ENCODE measurements at places on chromosomes 2 and 18.

- DNase-seq = no peak
Measured at GRCh38 chr2:52402128-52402527, 1365.5 kb upstream of the CHAC2 start.

DNA sequence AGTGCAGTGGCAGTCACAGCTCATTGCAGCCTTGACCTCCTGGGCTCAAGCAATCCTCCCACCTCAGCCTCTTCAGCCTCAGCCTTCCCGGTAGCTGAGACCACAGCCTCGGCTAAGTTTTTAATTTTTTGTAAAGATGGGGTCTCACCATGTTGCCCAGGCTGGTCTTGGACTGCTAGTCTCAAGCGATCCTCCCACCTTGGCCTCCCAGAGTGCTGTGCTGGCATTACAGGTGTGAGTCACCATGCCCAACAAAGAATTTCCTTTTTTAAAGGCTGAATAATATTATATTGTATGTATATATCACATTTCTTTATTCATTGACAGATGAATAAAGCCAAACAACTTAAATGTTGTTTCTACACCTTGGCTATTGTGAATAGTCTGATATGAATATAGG is 42.5 kb downstream of the MOB4 start:
- DNase-seq = no peak

DNA sequence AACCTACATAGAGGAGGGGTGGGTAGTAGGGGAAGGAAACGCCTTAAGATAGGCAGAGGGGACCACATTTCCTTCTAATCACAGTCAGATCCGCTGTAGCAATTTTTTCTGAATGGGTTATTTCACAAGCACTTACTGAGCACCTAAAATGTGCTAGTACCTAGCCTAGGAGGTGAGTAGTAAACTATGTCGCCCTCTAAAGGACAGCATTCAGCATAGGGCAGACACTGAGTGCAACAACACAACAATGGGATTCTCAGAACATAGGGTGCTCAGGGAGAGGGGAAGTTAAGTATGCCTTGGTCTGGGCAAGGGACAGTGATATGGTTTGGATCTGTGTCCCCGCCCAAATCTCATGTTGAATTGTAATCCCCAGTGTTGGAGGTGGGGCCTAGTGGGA is 166.1 kb upstream of the RAB6C start:
- no peak for DNase-seq

DNA sequence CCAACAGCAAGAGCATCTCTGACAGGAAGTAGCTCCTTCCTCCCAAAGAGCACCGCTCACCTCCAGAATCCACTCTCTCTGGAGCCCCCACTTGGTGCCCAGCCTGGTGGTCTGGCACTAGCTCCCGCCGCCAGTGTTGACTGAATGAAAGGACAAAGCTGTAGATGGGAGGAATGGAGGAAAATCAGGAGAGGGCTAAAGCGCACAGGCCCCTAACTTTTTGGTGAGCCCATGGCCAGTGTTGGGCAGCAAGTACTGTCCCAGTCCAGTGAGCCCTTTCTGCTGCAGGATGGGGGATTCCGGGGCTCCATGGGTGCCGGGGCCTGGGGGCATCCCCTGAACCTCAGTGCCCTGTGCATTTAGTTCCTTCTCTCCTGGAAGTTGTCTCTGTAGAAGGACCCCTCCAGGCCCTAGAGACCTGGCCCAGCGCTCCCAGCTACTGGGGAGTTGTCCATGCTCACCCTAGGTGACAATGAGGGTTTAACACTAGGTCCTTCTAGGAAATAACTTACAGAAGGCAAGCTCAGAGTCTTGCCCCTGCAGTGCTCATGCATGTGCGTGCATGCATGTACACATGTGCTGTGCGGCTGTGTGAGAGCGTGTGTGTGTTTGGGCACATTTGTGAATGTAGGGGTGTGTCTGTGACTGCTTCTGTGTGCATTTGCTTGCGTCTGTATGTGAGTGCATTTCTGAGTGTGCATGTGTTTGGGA is 33.6 kb downstream of the GLI2 start:
- DNase-seq = no peak

- no peak for DNase-seq
Measured at GRCh38 chr2:179991344-179991743, 15.8 kb downstream of the CWC22 start.

- DNase-seq = no peak
Measured at GRCh38 chr2:151733771-151734672, at the start of gene NEB. Gene NEB (minus strand): TSS chr2:151734476. CDS start chr2:151733156, 1,320 bp downstream.

- no peak for DNase-seq
Measured at GRCh38 chr2:36473230-36473629, 117.7 kb downstream of the CRIM1 start.

All from stimulated activated naive CD4-positive, alpha-beta T cell (primary cell).